CD4-positive, alpha-beta T cell treated with Interleukin-15 for 1 hour (primary cell): ENCODE measurements at places on chromosomes 11 and 22.

GRCh38 chr11:73612601-73613140 is 14.8 kb upstream of the FAM168A start:
- DNase-seq = no peak

DNA sequence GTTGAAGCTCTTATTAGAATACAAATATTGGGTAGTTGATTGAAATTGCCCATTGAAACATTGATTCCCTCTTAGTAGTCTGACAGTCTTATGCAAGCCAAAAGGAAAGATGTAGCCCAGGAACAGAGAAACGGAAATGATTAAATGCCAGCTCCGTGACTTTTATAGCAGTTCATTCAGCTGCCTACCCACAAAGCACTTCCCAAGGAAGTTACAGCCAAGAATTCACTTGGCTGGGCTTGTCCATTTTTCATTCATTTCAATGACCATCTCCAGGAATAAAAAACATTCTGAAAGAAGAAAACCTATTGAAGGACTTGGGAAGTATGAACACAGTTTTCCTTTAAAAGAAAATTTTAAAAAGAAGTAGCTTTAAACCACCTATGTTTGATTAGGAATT is 62.0 kb downstream of the NCAM1 start:
- DNase-seq = no peak

DNA sequence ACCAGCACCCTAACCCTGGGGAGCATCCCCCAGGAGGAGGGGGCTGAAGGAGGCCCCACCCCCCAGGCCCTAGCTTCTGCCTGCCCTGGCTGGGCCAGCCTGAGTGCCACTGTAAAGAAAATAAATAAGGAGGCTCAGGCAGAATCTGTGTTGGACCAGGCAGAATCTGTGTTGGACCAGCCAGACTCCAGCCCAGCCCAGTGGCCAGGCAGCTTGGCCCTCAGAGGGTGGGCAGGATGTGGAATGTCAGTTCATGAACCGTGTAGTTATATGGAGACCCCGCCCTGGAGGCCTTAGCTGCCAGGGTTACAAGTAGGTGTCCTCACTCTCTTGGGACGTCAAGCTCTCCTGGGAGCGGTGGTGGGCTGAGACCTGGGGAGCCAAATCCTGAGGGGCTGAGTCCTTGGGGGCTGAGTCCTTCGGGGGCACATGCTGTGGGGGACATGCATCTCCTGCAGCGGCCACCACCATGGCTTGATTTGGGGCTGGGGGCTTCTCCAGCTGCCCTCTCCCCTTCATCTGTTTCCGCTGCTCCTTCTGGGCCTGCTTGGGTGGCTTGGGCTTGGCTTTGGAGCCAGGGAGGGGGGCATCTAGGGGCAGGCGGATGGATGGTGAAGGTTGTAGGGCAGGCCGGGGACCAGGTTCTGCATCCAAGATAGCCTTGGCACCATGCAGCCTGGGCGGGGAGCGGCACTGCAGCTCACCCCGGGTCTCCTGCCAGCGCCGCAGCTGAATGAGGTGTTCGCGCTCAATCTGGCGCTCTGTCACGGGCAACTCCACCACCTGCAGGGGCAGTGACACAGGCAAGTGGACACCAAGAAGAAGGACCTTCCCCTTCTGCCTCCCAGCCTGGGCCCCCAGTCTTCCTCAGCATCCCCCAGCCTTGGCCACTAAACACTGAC is 3.0 kb upstream of the CASTOR1 start:
- DNase-seq = no peak

DNA sequence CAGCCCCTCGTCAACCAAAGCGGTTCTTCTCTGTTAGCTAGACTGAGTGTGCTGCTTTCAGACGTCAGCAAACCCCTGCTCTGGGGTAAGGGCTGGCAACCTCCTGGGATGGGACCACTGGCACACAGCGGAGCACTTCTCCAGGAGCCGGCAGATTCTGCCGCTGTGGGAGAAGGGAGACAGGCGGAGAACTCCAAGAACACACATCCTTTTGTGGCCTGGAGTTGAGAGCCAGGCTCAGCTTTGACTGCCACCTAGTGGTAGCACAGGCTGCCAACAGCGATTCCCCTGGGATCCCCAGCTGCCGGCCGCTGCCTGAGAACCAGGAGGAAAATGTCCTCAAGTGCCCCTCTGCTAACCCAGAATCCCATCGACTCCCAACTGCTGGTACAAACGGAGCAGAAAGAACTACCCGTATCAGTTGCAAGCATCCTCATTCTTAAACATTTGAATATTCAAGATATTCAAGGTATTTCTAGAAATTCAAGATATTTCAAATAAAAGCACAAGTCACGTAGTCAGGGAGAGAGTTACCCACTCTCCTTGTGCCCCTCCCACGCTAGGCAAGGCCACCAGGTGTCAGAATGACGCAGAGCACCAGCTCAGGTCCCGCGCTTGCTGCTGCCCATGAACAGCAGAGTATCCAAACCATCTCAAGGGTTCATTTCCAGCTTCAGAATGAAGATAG is 4.9 kb downstream of the LTO1 start:
- DNase-seq = peak; percentile 52

GRCh38 chr11:1761857-1762536 is 1.7 kb downstream of the CTSD start:
- no peak for DNase-seq

DNA sequence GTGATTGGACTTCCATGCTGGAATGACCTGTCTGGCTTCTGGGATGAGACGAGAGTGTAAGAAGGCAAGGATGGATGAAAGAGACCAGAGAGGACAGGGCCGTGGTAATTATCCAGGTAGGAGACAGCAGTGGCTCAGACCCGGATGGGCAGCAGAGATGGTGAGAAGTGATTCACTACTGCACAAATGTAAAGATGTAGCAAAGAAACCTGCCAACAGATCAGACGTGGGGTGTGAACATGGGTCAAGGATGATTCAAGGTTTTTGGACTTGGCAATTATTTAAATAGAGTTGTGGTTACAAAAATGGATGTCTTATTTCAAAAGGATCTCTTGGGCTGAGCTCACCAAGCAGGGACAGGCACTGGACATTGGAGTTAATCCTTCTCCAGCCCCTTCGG is 32.7 kb downstream of the RIBC2 start:
- DNase-seq = no peak
